AG08395 (cell line): ENCODE measurements at places on chromosomes 3 and 15.
A peak's percentile ranks its signal among the peaks of the same experiment; 100 is the strongest.

- peak; percentile 79 for DNase-seq
These were observed 21.2 kb downstream of the GCSAM start for GRCh38 chr3:112111785-112112402.

GRCh38 chr3:72102112-72102616 lies 317.2 kb upstream of the PROK2 start:
- DNase-seq, result no peak

DNA sequence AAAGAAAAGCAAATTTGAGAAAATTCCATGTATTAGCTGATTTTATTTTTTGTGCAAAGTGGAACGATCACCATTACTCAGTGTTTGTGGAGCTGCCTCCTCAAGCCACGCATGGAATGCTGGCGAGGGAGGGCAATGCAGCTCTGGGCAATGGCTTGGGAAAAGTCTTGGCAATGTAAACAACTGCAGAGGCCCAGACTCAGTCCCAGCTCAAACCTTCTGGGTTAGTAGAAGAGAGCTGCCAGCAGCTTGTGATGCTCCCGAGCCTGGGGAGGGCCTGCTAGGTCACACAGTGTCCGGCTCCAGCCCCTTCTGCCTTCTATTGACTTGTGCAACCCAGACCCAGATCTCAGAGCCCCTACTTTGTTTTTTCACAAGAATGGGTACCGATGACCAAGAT lies 4.3 kb downstream of the EPHB1 start:
- DNase-seq, result peak; percentile 60

DNA sequence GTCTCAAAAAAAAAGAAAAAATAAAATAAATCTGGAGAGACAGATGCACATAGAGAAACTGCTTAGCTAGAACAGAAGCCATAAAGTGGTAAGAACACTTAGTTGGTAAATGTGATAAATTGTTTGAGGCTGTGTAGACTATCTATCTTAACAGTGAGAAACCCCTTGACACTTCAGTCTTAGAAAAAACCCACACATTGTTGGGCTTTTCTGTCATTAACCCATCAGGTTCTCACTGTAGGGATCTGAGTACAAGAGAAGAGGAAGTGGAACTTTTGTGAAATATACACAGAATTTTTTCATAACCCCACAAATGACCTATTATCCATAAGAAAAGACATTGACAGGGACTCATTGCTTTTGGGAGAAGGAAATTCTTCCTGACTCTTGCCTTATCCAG lies 24.4 kb downstream of the TP63 start:
- DNase-seq, result no peak

GRCh38 chr3:11718637-11719405 lies 75.1 kb upstream of the VGLL4 start:
- DNase-seq, result peak; percentile 52
